ENCODE measurements at places on chromosomes 7 and 10. TPM values are rescaled to one million over a fixed set of nuclear protein-coding genes. Genes with fewer than 3 reads are reported as not detected.

Gene HIP1
- 10.2 TPM for total RNA-seq

Gene ZP3
- total RNA-seq = 1.9 TPM

Gene ZNF212
- 4.6 TPM for total RNA-seq

Gene WNT8B
- not detected for total RNA-seq

Gene ANKRD61
- total RNA-seq = not detected

Gene FAM237B
- total RNA-seq = not detected

Gene ASB15
- total RNA-seq = not detected

Gene INPP5F
- total RNA-seq = 13.7 TPM

Gene OLAH
- not detected for total RNA-seq

Gene PNLIPRP2
- total RNA-seq = not detected

Gene CCSER2
- 19.4 TPM for total RNA-seq
